Midbrain (tissue), 1 donor: ENCODE measurements at places on chromosomes 6 and 20.

DNA sequence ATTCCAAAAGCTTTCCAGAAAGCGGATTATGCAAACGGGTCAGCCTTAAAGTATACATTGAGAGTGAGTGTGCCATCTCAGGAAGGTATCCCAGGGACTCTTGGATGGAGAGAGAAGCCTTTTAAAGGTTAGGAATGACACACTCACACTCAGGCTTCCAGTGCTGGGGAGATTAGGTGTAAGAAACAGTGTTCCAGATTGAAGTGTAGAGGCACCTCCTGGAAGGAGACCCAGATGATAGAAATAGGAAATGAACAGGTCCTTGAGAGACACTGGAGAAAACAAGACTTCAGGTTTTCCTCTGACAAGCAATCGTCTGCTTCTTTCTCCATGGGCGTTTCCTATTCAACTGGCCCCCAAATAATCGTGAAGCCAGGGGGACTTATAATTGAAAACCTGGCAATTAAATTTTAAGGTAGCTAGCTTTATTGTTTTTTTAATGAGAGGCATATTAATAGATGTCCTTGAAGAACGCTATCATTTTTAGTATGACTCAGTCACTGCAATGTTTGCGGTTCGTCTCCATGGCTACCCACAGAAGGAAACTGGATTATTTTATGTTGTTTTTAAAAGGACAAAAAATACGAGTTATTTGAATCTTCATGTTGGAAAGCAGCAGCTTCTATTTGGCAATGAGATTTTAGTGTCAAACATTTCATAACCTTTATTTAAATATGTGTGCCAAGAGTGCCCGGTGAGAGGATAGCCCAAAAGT lies 85.3 kb downstream of the TRMT6 start:
- no peak for DNase-seq

GRCh38 chr6:138293428-138294395 lies 75.4 kb upstream of the PBOV1 start:
- DNase-seq: no peak

- DNase-seq: no peak
Measured at GRCh38 chr6:15709651-15710269, 46.9 kb upstream of the DTNBP1 start.

- no peak for DNase-seq
Measured at GRCh38 chr20:11235058-11235457, 561.3 kb upstream of the JAG1 start.

DNA sequence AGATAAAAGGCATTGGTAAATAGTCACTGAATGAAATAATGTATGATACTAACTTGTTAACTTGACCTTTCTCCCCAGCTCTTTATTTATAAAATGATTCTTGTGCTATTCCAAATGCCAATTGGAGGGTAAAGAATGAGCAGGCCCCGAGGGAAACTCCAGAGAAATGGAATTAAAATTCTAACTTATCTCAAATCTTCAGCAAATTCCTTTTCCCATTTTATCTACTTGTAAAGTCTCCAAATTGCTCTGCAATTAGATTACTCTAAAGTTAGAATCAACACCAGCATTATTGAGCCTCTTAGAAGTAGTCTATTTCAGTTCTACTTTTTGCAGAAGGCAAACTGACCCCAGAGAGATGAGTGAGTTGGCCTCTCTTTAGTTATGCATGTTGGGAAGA lies 165.9 kb upstream of the PREP start:
- no peak for DNase-seq

DNA sequence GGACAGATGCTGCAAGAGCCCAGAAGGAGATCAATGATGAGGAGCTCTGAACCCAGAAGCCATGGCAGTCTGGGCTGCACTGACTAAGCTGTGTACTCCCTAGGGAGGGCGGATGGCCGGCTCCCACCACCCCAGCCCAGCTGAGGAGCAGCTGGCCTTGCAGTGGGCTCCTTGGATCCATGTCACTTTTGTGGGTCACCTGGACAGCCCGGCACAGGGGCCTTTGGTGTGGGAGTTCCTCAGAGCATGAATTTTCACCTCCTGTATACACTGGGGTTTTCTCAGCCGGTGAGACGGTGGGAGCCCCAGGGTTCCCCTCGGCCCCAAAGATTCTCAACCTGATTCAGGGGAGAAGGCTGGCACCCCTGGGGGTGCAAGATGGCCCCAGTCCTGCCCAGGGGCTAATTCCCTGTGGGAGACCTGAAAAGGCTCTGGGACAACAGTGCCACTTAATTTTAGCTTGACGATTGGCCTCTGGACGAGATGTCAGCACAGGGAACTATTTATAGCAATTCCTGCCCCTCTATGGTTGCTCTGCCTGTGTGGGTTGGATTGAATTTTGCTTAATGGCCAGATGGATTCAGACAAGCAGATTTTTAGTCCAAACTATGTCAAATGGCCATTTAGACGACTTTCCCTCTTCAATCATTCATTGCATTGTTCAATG lies 121.6 kb upstream of the PMEPA1 start:
- no peak for DNase-seq

- DNase-seq: no peak
Measured at GRCh38 chr20:64039293-64040160, 3.5 kb downstream of the C20orf204 start.

DNA sequence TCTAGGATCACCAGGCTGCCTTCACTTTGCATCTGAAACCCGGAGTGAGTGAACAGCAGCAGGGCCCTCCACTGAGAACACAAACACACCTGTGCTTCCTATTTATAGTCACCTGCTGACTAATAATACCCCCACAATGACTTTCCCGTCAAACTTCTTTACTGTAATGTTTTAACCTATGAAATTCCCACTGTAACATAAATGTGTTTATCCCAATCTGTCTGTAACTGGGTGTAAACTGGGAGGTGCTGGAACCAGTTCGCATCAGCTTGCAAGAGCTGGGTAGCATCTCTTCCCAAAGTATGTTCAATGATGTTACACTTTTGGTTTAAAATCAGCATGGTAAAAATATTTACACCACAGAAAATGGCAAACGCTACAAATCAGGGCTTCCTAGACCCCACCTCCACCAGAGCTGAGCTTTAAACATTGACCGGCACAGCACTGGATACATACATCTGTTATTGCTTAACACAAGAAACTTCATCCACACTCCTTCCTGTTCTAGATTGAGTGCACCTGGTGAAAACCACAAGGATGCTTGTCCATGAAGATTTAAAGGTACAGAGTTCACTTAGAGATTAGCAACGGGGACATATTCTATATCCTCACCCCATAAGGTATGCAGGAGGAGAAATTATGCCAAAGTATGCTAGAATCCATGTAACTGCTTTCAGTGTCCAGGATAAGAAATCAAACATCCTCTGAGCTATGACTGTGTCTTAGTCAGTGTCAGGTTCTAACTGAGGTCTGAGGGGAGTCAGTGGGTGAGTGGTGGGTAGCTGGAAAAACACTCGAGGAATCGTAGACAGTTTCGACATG lies 79.0 kb downstream of the ALDH8A1 start:
- no peak for DNase-seq

- DNase-seq: no peak
Measured at GRCh38 chr6:121726596-121726995, 291.1 kb downstream of the GJA1 start.

- peak; percentile 51 for DNase-seq
Measured at GRCh38 chr6:28953039-28953584, 29.3 kb upstream of the TRIM27 start.

GRCh38 chr20:50885068-50885467 lies 46.2 kb downstream of the ADNP start:
- DNase-seq: no peak

DNA sequence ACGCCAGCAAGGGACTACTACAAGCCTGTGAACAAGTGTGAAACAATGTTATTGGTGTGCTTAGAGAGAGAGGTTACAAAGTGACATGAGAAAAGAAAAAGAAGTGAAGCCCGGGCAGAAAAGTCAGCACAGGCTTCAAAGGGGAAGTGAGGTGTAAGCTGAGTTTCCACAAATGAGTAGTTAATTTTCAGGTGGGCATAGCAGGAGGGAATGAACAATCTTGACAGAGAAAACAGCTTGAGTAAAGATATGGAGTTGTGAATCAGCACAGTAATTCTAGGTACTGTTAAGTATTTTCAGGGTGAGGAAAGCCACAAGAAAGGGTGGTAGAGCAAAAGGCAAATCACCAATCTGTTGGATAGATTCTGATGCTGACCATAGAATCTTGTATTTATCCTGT lies 4.3 kb downstream of the KCNQ5 start:
- no peak for DNase-seq
